Omental fat pad (tissue), 4 donors: ENCODE measurements at places on chromosomes 7 and 10. TPM values are rescaled to one million over a fixed set of nuclear protein-coding genes. Genes with fewer than 3 reads are reported as not detected.

GRCh38 chr10:128000471-128001362, 93.8 kb downstream of the PTPRE start:
- peak; percentile 17 for DNase-seq

DNA sequence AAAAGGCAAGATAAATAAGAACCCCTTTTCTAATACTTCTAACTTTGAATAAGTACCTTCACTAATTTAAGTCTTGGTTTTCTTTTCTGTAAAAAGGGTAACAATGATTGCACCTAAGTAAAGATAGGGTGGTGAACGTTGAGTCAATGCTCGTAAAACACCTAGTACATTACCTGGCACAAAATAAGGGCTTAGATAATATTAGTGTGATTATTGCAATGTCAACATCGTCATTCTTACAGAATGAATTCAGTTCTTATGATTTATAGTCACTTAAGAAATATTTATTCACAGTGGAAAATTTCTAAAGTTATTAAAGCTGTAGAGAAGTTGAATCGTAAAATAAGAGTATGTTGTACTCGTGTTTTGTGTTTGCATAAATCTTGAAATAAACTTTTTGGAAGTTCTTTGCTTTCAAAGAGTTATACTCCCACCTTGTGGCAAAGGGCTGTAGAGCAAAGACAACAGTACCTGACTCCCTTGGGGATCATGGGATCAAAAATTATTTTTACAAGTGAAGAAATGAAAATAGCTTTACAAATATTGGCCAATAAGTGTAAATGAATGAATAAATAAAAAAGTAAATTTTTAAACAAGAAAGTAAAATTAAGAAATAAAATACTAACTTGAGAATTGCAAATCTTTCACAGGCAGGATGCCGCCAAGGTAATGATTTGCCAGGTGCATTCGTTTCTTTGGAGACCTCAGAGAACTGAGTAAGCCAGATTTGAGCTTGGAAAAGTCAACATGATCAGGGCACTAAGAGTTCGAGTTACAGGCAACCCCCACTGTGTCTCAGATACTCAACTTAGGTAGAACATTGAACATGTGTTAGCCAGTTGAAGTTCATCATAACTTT, 285.8 kb upstream of the CACNA2D1 start:
- no peak for DNase-seq

DNA sequence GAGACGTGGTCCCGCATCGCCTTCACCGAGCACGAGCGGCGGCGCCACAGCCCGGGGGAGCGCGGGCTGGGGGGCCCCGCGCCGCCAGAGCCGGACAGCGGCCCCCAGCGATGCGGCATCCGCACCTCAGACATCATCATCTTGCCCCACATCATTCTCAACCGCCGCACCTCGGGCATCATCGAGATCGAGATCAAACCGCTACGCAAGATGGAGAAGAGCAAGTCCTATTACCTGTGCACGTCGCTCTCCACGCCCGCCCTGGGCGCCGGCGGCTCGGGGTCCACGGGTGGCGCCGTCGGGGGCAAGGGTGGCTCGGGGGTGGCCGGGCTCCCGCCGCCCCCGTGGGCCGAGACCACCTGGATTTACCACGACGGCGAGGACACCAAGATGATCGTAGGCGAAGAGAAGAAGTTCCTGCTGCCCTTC, 737 bp downstream of the CNNM2 start:
- DNase-seq: no peak

DNA sequence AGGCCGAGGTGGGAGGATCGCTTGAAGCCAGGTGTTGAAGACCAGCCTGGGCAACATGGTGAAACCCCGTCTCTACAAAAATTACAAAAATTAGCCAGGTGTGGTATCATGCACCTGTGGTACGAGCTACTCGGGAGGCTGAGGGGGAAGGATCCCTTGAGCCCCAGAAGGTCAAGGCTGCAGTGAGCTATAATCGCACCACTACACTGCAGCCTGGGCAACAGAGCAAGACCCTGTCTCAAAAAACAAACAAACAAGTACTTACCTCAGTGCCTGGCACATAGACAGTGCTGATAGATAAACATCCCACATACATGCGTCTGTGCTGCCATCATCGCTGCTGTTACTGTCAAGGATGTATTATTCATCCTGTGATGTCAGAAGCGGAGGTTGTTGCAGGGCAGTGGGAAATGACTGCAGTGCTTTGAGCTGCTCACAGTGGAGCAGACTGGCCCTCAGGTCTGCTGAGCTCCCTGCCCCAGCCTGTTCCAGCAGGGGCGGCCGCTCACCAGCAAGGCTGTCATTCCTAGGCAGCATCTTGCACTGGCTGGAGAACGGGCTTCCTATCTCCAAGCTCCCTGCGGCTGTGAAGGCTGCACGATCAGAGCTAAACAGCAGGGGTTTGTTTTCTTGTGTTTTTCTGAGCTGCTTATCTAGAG, 18.6 kb downstream of the FOXK1 start:
- no peak for DNase-seq

GRCh38 chr7:22480523-22481075, 19.4 kb downstream of the STEAP1B start:
- DNase-seq: no peak

DNA sequence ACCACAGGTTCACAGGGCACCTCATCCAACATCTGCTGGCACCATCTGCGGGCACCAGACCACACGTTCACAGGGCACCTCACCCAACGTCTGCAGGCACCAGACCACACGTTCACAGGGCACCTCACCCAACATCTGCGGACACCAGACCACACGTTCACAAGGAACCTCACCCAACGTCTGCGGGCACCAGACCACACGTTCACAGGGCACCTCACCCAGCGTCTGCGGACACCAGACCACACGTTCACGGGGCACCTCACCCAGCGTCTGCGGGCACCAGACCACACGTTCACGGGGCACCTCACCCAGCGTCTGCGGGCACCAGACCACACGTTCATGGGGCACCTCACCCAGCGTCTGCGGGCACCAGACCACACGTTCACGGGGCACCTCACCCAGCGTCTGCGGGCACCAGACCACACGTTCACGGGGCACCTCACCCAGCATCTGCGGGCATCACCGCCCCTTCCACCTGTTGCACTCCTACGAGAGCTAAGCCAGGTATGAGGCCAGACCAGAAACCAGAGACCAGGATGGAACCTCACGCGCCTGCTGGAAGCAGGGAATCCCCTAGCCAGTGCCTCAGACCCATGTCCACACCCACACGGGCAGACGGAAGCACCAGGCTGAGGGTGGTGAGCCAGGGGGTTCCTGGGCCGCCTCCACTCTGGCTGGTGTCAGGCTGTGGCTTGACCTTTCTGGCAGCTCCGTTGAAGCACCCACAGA, 182.8 kb downstream of the MAD1L1 start:
- DNase-seq: no peak

- DNase-seq: no peak
Observed at GRCh38 chr7:73802459-73802858, 28.3 kb upstream of the CLDN4 start.

DNA sequence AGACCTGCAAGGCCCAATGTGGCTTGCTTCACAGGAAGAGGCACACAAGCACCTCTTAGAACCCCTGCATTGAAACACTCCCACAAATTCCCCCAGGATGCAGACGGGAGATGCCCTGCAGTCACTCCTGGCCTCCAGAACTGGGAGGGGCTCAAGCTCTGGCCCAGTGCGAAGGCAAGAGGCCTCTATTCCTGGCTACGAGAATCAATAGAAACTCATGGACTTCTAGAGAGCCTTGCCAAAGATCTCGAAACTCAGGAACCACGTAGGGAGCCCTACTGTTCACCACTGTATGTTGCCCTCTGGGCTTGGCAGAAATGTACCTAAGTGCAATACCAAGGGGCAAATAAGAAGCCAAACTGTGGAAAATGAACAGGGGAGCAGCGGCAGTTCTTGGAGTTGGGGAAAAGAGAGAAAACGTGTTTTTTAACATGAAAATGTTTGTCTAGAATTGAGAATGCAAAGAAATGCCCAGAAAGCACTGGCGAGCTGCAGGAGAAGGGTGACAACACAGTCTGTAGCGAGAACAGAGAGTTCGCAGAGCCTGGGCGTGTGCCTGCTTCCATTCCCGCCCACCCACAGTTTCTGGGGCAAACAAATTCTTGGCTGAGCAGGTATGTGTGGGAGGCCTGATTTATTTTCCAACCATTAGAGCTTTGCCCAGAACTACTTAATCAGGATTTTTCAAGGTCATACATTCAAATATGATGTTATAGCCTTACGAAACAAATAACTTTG, 260.5 kb upstream of the KLF14 start:
- no peak for DNase-seq

DNA sequence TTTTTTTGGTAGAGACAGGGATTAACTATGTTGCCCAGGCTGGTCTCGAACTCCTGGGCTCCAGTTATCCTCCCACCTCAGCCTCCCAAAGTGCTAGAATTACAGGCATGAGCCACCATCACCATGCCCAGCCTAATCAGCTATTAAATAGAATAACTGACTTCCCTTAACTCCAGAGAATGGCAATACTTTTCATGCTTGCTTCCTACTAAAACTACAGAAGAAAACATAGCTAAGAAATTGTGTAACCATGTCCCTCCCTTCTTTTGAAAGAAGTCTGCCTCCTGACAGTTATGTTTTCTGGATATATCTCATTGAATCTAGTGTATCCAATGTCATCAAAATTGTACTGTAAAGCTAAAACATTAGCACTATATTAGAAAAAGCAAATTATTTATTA, 95.6 kb downstream of the KMT2C start:
- DNase-seq: no peak

- no peak for DNase-seq
Observed at GRCh38 chr10:78160591-78160990, 126.9 kb downstream of the RPS24 start.

GRCh38 chr7:18458830-18459229, 36.7 kb upstream of the HDAC9 start:
- no peak for DNase-seq

- DNase-seq: no peak
Observed at GRCh38 chr7:17194656-17195055, 103.8 kb upstream of the AHR start.

DNA sequence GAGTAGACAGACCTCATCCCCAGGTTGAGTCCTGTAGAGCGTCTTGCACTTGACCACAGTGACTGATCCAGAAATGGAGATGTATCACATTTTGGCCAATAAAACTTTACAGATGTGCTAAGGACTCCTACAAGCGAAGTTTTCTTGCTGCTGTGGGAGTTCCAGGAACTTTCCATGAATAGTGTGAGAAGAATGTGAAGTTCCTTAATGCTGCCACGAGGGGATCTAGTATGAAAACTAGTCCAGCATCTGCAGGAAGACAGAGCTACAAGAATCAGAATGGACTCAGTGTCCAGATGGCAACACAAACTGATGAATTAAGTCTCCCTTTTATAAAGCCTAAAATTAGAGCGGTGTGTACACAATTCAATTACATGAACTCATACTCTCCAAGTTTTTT, 14.8 kb upstream of the LSM8 start:
- no peak for DNase-seq

GRCh38 chr10:112519133-112519761, 72.2 kb downstream of the VTI1A start:
- DNase-seq: no peak

GRCh38 chr7:140342727-140343514, 55.4 kb downstream of the SLC37A3 start:
- DNase-seq: no peak

GRCh38 chr10:102269017-102269416, 23.7 kb downstream of the GBF1 start:
- DNase-seq: no peak

DNA sequence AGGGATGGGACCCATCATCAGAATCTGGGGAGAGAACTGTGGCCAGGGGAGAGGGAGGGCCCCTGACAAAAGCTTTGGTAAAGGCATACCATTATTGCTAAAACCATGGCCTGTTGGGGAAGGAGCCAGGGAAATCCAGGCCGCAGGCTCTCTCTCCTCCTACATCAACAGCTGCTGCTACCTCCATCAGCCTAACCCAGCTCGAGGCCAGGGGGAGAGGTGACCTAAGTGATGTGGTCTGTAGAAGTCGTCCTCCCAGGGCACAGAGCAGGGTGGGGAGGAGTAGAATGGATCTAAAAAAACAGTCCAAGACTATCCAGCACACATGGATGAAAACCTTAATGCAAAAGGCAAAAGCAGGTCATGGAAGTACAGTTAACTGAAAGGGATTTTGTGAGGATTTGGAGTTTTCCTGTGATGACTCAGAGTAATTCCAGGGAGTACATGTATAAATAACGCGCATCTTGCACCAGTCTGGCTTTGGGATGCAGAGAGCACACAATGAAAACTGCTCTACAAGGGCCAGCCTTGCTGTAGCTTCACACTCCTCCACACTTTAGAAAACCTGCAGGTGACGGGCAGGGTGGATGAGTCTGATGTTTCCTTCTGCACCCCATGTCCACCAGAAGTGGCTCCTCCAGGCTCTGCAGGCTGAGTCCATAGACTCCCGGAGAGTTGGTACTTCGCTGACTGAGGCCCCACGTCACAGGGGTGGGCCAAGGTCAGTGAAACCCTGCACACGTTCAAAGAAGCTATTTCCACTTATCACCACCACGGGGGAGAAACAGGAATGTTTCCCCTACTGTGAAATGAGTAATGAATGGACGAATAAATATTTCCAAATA, 38.5 kb upstream of the MSMB start:
- no peak for DNase-seq

- DNase-seq: no peak
Observed at GRCh38 chr10:45491061-45491460, 117.0 kb downstream of the ALOX5 start.

GRCh38 chr7:417973-418601, 101.6 kb downstream of the PDGFA start:
- DNase-seq: no peak

DNA sequence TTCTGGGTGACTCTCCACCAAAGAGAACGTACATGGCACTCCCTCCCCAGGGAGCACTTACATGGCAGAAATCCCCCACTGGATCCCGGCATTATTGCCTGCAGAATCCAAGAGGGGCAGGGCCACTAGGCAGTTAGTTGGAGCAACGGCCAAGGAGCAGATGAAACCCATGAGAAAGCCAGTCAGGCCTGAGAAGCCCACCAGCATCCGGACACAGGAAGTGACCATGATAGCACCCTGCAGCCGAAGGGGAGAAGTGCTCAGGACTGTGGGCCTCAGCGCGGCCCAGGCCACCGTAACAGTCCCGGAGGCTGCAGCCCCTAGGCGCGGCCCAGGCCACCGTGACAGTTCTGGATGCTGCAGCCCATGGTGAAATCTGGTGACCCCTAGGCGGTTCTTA, 43.5 kb downstream of the STRA8 start:
- DNase-seq: no peak

FAM241B gene
- total RNA-seq: 0.84 TPM

SYT15 gene
- 3.4 TPM for total RNA-seq

GRID2IP gene
- total RNA-seq: not detected

CC2D2B gene
- 2.9 TPM for total RNA-seq

NPS gene
- not detected for total RNA-seq

CALY gene
- not detected for total RNA-seq

OR6V1 gene
- not detected for total RNA-seq

MYO1G gene
- 14.7 TPM for total RNA-seq

CEP55 gene
- 0.32 TPM for total RNA-seq
